ENCODE measurements at places on chromosomes 12 and 14.
A peak's percentile ranks its signal among the peaks of the same experiment; 100 is the strongest.

DNA sequence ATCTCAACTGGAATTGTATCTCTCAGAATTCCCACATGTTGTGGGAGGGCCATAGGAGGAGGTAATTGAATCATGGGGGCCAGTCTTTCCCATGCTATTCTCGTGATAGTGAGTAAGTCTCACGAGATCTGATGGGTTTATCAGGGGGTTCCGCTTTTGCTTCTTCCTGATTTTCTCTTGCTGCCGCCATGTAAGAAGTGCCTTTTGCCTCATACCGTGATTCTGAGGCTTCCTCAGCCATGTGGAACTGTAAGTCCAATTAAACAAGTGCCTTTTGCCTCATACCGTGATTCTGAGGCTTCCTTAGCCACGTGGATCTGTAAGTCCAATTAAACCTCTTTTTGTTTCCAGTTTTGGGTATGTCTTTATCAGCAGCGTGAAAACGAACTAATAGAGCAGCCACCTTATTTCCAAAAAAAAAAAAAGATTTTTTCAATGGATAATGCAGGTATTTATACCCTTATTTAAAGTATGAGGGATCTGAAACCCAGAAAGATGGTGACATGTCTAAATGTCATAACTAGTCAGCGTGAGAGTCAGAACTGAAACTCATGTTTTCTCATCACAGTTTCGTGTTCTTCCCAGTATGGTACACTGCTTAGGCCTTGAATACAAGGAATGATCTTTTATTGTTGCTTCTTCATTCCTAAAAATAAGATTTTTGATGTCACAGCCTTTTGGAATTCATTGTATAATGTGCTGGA is 89.6 kb downstream of the ERC1 start:
- DNase-seq = no peak

DNA sequence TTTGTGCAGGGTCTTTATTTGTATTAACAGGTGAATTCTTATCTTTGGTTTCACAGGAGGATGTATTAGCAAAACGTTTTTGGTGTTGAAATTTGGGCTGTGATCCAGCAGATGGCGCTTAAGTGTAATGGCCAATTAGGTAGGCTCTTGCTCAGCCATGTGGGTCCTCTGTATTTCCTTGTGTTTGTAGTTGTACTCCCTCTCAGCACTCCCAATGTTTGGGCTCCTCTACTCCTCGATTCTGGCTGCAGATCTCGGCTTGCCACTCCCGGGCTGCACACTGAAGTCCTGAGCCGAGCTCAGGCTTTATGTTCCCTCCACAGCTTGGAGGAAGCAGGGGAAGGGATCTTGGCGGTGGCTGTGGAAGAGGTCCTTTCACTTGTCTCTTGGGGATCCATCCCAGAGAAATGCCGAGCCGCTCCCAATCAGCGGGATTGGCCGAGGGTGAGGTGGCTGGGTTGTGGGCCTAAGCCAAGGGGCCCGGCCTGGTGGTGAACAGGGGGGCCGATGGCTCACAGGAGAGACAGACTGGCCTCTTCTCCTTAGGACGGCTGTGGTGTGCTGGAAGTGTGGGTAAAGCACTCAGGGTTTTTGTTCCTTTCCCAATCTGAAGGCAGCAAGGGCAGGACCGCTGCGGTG is 133.7 kb downstream of the AEBP2 start:
- no peak for DNase-seq

GRCh38 chr12:57146961-57147944 is at the start of gene LRP1-AS:
Gene LRP1-AS, minus strand, starts transcription at chr12:57147619.
- DNase-seq = no peak

DNA sequence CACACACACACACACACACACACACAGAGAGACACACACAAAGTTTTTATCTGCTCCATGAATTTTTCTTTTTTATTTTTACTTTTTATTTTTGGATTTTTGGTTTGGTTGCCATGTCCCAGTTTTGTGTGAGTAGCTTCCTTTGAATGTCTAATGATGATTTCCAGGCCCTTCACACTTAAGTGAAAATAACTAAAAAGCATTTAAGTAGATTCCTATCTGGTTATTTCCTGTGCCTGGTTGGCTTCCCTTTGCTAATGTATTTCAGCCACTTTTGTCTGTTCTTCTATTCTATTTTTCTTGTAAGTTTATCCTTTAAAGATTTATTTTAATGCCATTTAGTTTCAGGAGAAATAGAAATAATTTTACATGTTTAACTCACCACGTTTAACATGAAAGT is 755.4 kb downstream of the SLC6A15 start:
- no peak for DNase-seq

- no peak for DNase-seq
Observed at GRCh38 chr14:23517650-23518326, 33.8 kb downstream of the ZFHX2 start.

DNA sequence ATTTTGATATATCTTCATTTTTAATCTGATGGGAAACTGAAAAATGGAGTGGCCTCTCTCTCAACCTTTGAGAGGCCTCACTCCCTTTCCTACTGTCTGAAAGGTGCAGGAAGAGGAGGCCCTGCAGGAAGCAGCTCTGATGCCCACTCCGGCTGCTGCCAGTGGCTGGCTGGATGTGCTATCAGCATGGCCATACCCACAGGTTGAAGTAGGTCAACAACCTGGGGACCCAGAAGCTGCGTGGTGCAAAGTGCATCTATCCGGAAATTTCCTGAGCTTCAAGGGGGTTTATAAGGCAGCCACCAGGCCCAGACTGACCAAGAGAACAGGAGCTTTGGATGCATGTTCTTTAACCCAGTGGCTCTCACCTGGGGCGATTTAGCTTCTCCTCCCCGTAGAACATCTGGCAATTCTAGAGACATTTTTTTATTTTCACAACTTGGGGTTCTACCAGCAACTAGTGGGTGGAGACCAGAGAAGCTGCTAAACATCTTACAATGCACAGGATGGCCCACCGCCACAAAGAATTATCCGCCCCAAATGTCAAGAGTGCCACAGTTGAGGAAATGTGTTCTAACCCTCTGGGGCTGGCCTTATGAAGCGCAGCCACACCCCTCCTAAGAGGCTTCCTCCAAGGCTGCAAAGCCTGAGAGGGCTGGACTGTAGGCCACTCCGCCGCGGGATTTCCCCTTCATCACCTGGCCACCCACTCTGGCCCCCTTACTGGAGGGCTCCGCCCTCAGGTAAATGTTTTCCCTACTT is 8.2 kb upstream of the BATF start:
- DNase-seq = no peak

- DNase-seq = no peak
Observed at GRCh38 chr12:127664901-127665300, 602.1 kb upstream of the TMEM132C start.

DNA sequence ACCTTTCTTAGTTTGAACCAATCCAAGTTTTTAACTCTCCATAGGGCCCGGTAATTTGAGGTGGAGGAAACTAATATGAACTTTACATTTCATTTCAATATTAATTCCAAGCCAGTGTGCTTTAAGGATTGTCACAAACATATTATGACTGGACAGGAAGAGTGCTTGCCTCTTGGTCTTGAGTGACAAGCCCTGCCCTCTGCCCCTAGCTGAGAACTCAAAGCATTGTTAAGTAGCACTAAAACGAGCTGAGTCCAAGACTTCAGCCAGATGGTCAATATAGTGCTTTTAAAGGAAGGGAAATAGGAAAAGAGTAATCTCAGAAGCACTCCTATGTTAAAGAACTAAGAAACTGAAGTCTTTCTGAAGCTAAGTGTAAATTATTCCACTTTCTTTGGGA is 17.1 kb downstream of the TRMT5 start:
- DNase-seq = no peak

DNA sequence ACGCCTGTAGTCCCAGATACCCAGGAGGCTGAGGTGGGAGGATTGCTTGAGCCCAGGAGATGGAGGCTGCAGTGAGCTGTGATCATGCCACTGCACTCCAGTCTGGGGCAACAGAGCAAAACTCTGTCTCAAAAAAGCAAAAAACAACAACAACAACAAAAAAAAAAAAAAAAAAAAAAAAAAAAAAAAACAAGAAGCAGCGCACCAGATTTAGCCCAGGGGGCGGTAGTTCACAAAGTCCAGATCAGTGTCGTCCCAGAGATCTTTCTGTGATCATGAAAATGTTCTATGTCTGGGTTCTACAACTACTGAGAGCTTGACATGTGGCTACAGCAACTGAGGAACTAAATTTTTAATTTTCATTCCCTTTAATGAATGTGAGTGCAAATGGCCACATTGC is 27.4 kb downstream of the OAS2 start:
- DNase-seq = no peak

DNA sequence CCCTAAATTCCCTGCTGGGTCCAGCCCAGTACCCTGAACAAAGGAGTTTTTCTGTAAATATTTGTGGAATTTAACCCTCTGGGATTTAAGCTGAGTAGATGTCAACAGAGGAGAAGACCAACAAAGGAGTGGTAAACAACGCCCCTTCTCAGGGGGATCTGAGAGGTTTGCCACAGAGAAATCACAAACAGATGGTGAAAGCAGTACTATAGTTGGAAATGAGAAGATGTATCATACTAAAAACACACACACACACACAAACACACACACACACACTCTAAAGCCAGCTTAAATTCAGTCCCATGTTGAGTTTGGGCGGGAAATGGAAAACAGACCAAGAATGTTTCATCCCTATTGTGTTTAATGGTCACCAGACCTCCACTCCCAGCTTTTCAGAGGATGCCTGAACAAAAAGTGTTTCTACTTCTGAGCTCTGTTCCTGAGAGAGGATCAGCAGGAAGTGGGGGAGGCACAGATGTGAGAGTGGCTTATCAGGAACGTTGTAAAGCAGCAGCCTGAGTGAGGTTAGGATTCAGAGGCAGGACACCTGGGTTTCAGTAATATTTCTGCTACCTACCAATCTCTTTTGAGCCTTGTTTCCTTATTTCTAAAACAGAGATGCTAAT is 3.2 kb downstream of the BIN2 start:
- DNase-seq = peak; percentile 45

- DNase-seq = no peak
Observed at GRCh38 chr14:65926935-65927700, 514.6 kb downstream of the FUT8 start.

DNA sequence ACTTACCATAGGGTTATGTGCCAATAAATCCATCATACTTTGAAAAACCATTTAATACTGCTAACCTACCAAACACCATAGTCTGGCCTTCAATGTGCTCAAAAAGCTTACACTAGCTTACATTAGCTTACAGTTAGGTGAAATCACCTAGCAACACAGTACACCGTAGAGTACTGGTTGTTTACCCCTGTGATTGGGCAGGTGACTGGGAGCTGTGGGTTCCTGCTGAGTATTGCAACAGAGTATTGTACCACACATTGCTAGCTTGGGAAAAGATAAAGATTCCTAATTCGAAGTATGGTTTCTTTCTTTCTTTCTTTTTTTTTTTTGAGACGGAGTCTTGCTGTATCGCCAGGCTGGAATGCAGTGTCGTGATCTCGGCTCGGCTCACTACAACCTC is 5.6 kb downstream of the ATP5MC2 start:
- no peak for DNase-seq

DNA sequence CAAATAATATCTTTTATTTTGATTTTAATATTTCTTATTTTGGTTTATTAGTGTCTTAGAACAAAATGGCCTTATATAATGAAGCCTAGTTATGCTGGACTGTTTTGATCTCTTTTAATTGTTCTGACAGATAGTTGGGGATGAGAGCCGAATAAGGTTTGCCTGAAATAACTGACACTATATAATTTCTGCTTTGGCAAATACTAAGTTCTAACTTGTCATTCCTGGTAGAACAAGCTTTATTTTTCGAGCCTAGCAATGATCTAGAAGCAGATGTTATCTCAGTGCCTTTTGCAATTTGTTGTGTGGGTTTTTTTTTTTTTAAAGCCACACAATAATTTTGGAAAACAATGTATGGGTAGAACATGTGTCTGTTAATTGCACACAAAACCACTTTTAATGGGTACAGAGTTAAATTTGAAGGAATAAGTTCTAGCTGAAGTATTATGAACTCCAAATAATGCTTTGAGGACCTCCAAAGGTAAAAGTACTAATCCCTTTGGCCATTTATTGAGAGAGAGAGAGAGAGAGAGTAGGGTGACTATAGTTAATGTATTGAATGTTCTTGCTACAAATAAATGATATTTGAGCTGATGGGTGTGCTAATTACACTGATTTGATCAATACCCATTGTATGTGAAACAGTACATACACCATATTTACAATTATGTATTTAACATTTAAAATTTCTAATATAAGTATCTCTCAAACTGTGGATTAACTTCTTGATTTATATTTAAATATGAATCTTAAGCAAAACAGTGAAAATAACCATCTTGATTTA is 35.0 kb downstream of the MDM2 start:
- no peak for DNase-seq

- no peak for DNase-seq
Observed at GRCh38 chr14:35051796-35052195, 5.7 kb downstream of the FAM177A1 start.

- no peak for DNase-seq
Observed at GRCh38 chr12:12648951-12649650, 37.4 kb downstream of the CREBL2 start.

- no peak for DNase-seq
Observed at GRCh38 chr14:36396798-36397197, 76.4 kb upstream of the MBIP start.

DNA sequence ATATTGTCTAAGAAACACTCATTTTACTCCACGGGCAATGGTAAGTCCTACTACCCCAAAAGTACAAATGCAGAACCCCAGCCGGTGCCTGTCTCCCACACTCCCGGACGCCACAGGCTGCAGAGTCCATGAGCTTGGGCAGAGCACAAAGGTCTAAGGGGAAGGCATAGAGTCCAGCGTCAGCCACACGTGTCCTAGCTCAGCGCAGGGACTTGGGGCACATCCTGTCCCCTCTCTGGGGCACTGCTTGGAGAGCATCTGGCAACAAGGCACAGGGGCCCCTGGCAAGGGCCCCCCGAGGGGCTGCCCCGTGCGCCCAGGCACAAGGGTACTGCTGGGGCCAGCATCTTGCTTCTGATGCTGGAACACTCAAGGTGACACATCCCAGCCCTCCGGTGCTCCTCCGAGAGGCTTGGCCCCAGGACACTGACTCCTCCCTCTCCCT is 58.4 kb downstream of the BCL11B start:
- DNase-seq = no peak

DNA sequence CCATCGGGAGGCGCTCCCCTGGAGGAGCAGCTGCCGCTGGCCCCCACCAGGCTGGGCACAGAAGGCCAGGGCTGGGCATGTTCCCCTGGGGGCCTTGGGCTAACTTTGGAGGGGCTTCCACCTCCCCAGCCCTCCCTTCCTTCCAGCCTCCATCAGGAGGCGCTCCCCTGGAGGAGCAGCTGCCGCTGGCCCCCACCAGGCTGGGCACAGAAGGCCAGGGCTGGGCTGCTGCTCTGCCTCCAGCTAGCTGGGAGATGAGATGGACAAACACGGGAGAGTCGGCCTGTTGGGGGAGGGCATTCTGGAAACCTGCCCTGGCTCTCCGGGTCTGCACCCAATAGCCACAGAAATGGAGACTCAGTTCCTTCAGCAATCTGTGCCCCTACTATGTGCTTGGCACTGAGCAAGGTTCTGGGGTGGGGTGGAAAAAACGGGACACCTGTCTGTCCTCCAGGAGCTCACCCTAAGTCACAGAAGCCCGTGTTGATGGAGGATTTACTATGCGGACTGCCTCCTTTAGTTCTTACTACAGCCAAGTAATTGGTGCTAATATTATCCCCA is 39.0 kb upstream of the CORO1C start:
- DNase-seq = no peak

All from right forelimb (tissue), 1 donor.